ENCODE measurements at places on chromosomes 2 and 18. TPM values are rescaled to one million over a fixed set of nuclear protein-coding genes. Genes with fewer than 3 reads are reported as not detected.

NRBP1 gene
- total RNA-seq, result 78.2 TPM

TOGARAM2 gene
- 2.3 TPM for total RNA-seq

LPIN2 gene
- 58.8 TPM for total RNA-seq

ACMSD gene
- total RNA-seq, result not detected

WDFY1 gene
- 63.9 TPM for total RNA-seq

HAAO gene
- 1.4 TPM for total RNA-seq

CDKL4 gene
- total RNA-seq, result 13.4 TPM
